ENCODE measurements at places on chromosomes 5 and 9.

GRCh38 chr5:6760686-6761085 is 47.5 kb downstream of the TENT4A start:
- no peaks in the 10 kb centered on the region for H3K4me1 ChIP-seq
- peaks cover 13% of the 10 kb centered on the region for H3K36me3 ChIP-seq
- H3K27me3 ChIP-seq: no peaks in the 10 kb centered on the region
- DNase-seq: no peak
- H3K4me3 ChIP-seq: no peak overlapping the region

DNA sequence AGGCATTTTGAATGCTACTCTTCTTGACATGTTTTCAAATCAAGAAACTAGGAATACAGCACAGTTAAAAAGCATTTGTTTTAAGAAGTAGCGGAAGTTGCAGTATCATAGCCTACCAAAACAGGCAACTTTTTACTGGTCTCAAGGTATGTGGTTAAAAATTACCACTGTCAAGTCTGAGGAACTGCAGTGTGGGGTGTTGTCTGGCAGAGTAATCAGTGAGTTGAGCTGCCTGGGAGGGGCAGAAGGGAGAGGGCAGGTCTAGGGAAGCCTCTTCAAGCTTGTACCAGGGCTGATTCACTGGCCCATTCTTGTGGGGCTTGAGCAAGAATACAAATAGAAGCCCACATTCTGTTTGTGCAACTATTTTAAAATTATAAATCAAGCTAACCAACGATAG is 42.4 kb upstream of the SV2C start:
- H3K4me3 ChIP-seq: no peak overlapping the region
- no peak overlapping the region for H3K27ac ChIP-seq
- DNase-seq: no peak
- no peaks in the 10 kb centered on the region for H3K4me1 ChIP-seq

- no peak overlapping the region for H3K4me3 ChIP-seq
- H3K27ac ChIP-seq: no peak overlapping the region
- no peak for DNase-seq
- no peaks in the 10 kb centered on the region for H3K36me3 ChIP-seq
Observed at GRCh38 chr5:57470339-57470738, 12.3 kb downstream of the ACTBL2 start.

- H3K27me3 ChIP-seq: no peaks in the 10 kb centered on the region
- peak; percentile 53 for DNase-seq
- peaks cover 30% of the 10 kb centered on the region for H3K4me1 ChIP-seq
- H3K36me3 ChIP-seq: no peaks in the 10 kb centered on the region
Observed at GRCh38 chr5:138305797-138306196, 25.8 kb downstream of the CDC25C start.

GRCh38 chr5:60811105-60811504 is 33.0 kb downstream of the ELOVL7 start:
- no peaks in the 10 kb centered on the region for H3K27me3 ChIP-seq
- no peak overlapping the region for H3K27ac ChIP-seq
- H3K4me1 ChIP-seq: no peaks in the 10 kb centered on the region
- H3K36me3 ChIP-seq: no peaks in the 10 kb centered on the region
- DNase-seq: no peak
- H3K4me3 ChIP-seq: no peak overlapping the region

GRCh38 chr9:107486674-107487520 is 2.7 kb downstream of the KLF4 start:
- no peaks in the 10 kb centered on the region for H3K4me1 ChIP-seq
- DNase-seq: no peak
- no peak overlapping the region for H3K4me3 ChIP-seq
- no peaks in the 10 kb centered on the region for H3K36me3 ChIP-seq
- no peaks in the 10 kb centered on the region for H3K27me3 ChIP-seq

DNA sequence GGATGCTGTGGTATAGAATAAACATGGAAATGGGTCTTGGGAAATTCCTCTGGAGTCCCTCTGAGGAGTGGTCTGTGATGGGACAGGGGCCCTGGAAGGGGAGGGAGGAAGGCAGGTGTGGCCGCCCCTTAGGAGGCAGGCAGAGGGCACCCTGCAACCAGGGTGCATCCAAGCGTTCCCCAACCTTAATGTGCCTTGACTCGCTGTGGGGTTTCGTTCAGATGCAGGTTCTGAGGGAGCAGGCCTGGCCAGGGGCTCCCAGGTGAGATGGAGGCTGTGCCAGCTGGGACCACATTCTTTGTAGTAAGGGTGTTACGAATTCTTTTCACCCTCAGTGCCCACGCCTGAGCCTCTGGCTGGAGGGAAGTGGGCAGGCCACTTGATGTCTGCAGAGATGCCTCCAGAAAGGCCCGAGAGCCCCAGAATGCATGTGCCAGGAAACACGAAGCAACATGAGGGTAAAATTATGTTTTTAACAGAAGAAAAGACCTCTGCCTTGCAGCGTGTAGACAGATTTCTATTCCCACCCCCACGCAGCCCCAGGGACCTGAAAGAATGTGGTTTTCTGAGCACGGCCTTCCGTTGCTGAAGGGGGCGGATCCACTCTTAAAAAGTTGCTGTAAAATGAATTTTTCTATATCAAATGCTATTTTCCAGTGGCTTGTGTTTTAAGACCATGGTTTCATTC is 150.4 kb upstream of the IER5L start:
- peaks cover 4% of the 10 kb centered on the region for H3K27me3 ChIP-seq
- H3K4me3 ChIP-seq: no peak overlapping the region
- H3K4me1 ChIP-seq: no peaks in the 10 kb centered on the region

DNA sequence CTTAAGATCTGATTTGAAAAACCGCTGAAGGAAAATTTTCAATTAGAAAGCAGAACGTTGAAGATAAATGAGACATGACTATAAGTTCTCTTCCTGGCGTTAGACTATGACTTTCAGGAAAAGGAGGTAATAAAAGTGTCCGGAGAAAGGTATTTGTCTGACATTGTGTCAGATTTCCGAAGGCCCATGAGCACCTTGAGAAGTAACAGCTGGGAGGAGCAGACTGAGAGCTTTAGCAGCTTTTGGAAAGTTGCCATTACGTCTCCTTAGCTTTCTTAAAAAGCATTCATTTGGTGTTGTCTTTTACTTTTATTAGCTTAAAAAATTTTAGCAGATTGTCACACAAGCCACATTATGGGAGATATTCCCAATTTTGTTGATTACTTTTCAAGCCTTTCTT is 363.5 kb downstream of the NDUFS4 start:
- H3K27ac ChIP-seq: no peak overlapping the region
- no peaks in the 10 kb centered on the region for H3K36me3 ChIP-seq
- no peaks in the 10 kb centered on the region for H3K4me1 ChIP-seq
- no peak overlapping the region for H3K4me3 ChIP-seq
- DNase-seq: no peak

- H3K27ac ChIP-seq: no peak overlapping the region
- no peaks in the 10 kb centered on the region for H3K27me3 ChIP-seq
- no peaks in the 10 kb centered on the region for H3K4me1 ChIP-seq
- no peaks in the 10 kb centered on the region for H3K36me3 ChIP-seq
- no peak for DNase-seq
- H3K4me3 ChIP-seq: no peak overlapping the region
Observed at GRCh38 chr9:20358207-20358606, 264.1 kb downstream of the MLLT3 start.

- no peaks in the 10 kb centered on the region for H3K36me3 ChIP-seq
- no peak overlapping the region for H3K27ac ChIP-seq
- no peak overlapping the region for H3K4me3 ChIP-seq
- DNase-seq: no peak
- H3K27me3 ChIP-seq: no peaks in the 10 kb centered on the region
Observed at GRCh38 chr5:55885359-55885758, 34.2 kb downstream of the IL31RA start.

- H3K4me1 ChIP-seq: no peaks in the 10 kb centered on the region
- no peaks in the 10 kb centered on the region for H3K36me3 ChIP-seq
- no peak overlapping the region for H3K4me3 ChIP-seq
- H3K27me3 ChIP-seq: no peaks in the 10 kb centered on the region
- H3K27ac ChIP-seq: no peak overlapping the region
Observed at GRCh38 chr5:14417792-14418765, 163.5 kb upstream of the OTULINL start.

GRCh38 chr9:89171693-89172092 is 6.9 kb downstream of the SHC3 start:
- DNase-seq: peak; percentile 46
- H3K36me3 ChIP-seq: no peaks in the 10 kb centered on the region
- no peaks in the 10 kb centered on the region for H3K4me1 ChIP-seq
- H3K27ac ChIP-seq: no peak overlapping the region

- H3K27me3 ChIP-seq: no peaks in the 10 kb centered on the region
- no peak overlapping the region for H3K27ac ChIP-seq
- peaks cover 7% of the 10 kb centered on the region for H3K4me1 ChIP-seq
- H3K4me3 ChIP-seq: no peak overlapping the region
- H3K36me3 ChIP-seq: no peaks in the 10 kb centered on the region
Observed at GRCh38 chr9:107046692-107047091, 183.7 kb downstream of the ZNF462 start.

GRCh38 chr5:95102080-95102479 is 182.8 kb downstream of the MCTP1 start:
- no peak overlapping the region for H3K4me3 ChIP-seq
- H3K36me3 ChIP-seq: no peaks in the 10 kb centered on the region
- no peaks in the 10 kb centered on the region for H3K27me3 ChIP-seq
- H3K4me1 ChIP-seq: no peaks in the 10 kb centered on the region

DNA sequence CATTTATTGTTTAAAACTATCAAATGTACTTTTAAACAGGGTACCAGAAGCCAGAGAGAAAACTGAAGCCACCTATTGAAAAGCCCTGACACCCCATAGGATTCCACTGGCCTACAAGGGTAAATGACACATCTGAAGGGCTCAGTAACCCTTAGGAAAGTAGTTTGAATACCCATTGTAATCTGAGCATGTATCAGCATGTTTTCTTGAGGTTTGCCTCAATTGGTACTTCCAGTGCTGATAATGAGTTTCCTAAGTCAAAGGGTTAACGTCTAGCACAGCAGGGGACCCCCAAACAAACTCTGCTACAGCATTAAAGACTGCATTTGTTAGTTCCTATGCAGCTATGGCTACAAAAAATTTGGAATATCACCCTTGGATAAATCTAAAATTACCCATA is 657.1 kb downstream of the NR2F1-AS1 start:
- no peak for DNase-seq
- H3K27ac ChIP-seq: no peak overlapping the region
- H3K4me3 ChIP-seq: no peak overlapping the region
- no peaks in the 10 kb centered on the region for H3K27me3 ChIP-seq

GRCh38 chr9:108382310-108382709 is 473.5 kb downstream of the ACTL7B start:
- DNase-seq: no peak
- no peaks in the 10 kb centered on the region for H3K4me1 ChIP-seq
- H3K36me3 ChIP-seq: no peaks in the 10 kb centered on the region
- no peaks in the 10 kb centered on the region for H3K27me3 ChIP-seq
- H3K27ac ChIP-seq: no peak overlapping the region

- no peaks in the 10 kb centered on the region for H3K27me3 ChIP-seq
- no peaks in the 10 kb centered on the region for H3K36me3 ChIP-seq
- DNase-seq: no peak
- H3K27ac ChIP-seq: no peak overlapping the region
- no peaks in the 10 kb centered on the region for H3K4me1 ChIP-seq
- no peak overlapping the region for H3K4me3 ChIP-seq
Observed at GRCh38 chr5:38598994-38599617, 42.7 kb upstream of the LIFR start.

GRCh38 chr5:14435481-14435880 is 146.1 kb upstream of the OTULINL start:
- H3K4me1 ChIP-seq: no peaks in the 10 kb centered on the region
- no peak overlapping the region for H3K27ac ChIP-seq
- no peak overlapping the region for H3K4me3 ChIP-seq
- H3K36me3 ChIP-seq: no peaks in the 10 kb centered on the region

GRCh38 chr5:170481849-170482248 is 22.0 kb upstream of the KCNIP1 start:
- peaks cover 74% of the 10 kb centered on the region for H3K4me1 ChIP-seq
- no peak overlapping the region for H3K27ac ChIP-seq
- H3K36me3 ChIP-seq: no peaks in the 10 kb centered on the region
- DNase-seq: no peak
- H3K4me3 ChIP-seq: no peak overlapping the region
- no peaks in the 10 kb centered on the region for H3K27me3 ChIP-seq

DNA sequence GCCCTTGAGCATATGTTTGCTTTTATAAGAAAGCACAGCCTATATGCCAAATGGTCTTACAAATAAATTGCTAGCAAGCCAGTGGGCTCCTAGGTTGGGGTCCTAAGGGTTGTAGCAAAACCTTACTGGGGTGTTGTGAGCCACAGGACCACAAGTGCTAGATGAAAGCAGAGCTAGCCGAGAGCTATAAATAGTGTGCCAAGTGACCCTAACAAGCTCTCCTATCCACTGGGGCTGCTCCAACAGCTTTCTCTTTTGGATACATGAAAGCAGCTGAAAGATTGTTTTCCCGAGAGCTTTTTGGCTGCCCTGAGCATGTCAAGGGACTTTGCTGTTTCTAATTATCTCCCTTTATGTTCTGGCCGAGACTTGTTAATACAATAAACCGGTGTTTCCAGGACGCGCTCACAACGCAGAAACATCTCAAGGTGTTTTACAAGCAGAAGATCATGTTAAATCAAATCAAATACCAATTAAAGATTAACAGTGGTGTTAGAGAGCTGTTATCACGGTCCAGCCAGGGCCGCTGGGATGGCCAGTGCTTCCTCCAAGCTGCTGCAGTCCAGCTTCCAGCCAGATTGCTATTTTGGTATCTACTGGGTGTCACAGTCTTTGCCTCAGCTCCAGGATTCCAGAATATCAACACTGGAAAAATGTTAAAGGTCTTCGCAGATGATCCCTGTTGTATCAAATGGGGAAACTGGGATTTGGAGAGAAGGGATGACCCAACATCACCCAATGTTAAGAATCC is 351.0 kb downstream of the ASTN2 start:
- no peak for DNase-seq
- H3K4me1 ChIP-seq: no peaks in the 10 kb centered on the region
- H3K27me3 ChIP-seq: no peaks in the 10 kb centered on the region
- H3K36me3 ChIP-seq: no peaks in the 10 kb centered on the region
- no peak overlapping the region for H3K4me3 ChIP-seq
- no peak overlapping the region for H3K27ac ChIP-seq

- no peak overlapping the region for H3K4me3 ChIP-seq
- no peaks in the 10 kb centered on the region for H3K4me1 ChIP-seq
- no peak for DNase-seq
- no peaks in the 10 kb centered on the region for H3K27me3 ChIP-seq
Observed at GRCh38 chr9:33228606-33229005, 11.4 kb upstream of the SPINK4 start.

GRCh38 chr5:1892685-1893445 is 10.1 kb upstream of the IRX4 start:
- H3K27me3 ChIP-seq: no peaks in the 10 kb centered on the region
- no peak for DNase-seq
- H3K4me3 ChIP-seq: no peak overlapping the region

- H3K4me3 ChIP-seq: no peak overlapping the region
- no peak for DNase-seq
- no peaks in the 10 kb centered on the region for H3K36me3 ChIP-seq
- no peak overlapping the region for H3K27ac ChIP-seq
Observed at GRCh38 chr5:99141534-99142128, 212.8 kb upstream of the CHD1 start.

GRCh38 chr5:132209901-132210545 is 17.6 kb downstream of the P4HA2 start:
- H3K4me1 ChIP-seq: peaks cover 35% of the 10 kb centered on the region
- no peak overlapping the region for H3K27ac ChIP-seq
- no peaks in the 10 kb centered on the region for H3K36me3 ChIP-seq
- no peaks in the 10 kb centered on the region for H3K27me3 ChIP-seq
- no peak for DNase-seq

GRCh38 chr5:155631116-155631515 is 617.6 kb downstream of the KIF4B start:
- no peaks in the 10 kb centered on the region for H3K4me1 ChIP-seq
- no peak overlapping the region for H3K4me3 ChIP-seq
- no peak for DNase-seq
- no peak overlapping the region for H3K27ac ChIP-seq
- no peaks in the 10 kb centered on the region for H3K36me3 ChIP-seq
- H3K27me3 ChIP-seq: no peaks in the 10 kb centered on the region

Measured in Karpas-422 (cell line).